Esophagus squamous epithelium (tissue), 5 donors: ENCODE measurements at places on chromosomes 7 and 10. TPM values are rescaled to one million over a fixed set of nuclear protein-coding genes. Genes with fewer than 3 reads are reported as not detected.

DNA sequence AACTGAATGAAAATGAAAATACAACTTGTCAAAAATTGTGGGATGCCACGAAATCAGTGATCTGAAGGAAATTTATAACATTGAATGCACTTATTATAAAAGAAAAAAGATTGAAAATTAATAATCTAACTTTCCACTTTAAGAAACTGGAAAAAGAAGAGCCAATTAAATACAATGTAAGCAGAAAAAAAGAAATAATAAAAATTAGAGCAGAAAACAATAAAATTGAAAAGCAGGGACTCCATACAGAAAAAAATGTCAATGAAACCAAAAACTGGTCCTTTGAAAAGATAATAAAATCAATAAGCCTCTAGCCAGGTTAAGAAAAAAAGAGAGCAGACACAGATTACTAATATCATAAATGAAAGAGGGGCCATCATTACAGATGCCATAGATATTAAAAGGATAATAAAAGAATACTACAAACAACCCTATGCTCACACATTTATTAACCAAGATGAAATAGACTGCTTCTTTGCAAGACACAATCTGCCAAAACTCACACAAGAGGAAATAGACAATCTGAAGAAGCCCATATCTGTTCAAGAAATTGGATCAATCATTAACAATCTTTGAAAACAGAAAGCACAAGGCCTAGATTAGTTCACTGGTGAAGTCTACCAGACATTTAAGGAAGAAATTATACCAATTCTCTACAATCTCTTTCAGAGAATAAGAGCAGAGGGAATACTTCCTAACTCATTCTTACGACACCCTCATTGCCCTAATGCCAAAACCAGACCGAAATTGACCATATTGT lies 233.8 kb upstream of the NEBL start:
- no peaks in the 10 kb centered on the region for H3K27me3 ChIP-seq
- no peak overlapping the region for H3K27ac ChIP-seq
- DNase-seq, result no peak
- H3K36me3 ChIP-seq, result no peaks in the 10 kb centered on the region

CDK13 gene
- 99.8 TPM for total RNA-seq

PNLIP gene
- total RNA-seq, result not detected

GRCh38 chr7:155342313-155342712 lies 44.6 kb downstream of the INSIG1 start:
- no peak for DNase-seq
- H3K27ac ChIP-seq, result no peak overlapping the region
- no peaks in the 10 kb centered on the region for H3K27me3 ChIP-seq

DNA sequence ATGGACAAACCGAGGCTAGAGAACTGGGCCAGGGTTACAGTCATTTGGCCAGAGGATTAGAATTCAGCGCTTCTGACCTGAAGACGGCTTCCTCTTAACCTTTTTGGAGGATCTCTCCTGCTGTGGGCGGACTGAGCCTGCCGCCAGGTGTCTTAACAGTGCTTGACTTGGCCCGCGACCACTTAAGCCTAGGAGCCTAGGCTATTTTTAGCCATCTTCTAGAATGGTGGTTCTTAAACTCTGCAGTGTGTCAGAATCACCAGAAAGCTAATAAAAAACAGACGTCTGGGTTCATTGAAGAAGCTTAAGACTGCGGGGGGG lies 722 bp downstream of the MDH2 start:
- peak overlapping the region; percentile 95 for H3K4me3 ChIP-seq
- peak overlapping the region; percentile 97 for H3K27ac ChIP-seq
- H3K27me3 ChIP-seq, result no peaks in the 10 kb centered on the region
- no peak for DNase-seq
- H3K36me3 ChIP-seq, result peaks cover 28% of the 10 kb centered on the region

BICC1 gene
- total RNA-seq, result 3.3 TPM

DNA sequence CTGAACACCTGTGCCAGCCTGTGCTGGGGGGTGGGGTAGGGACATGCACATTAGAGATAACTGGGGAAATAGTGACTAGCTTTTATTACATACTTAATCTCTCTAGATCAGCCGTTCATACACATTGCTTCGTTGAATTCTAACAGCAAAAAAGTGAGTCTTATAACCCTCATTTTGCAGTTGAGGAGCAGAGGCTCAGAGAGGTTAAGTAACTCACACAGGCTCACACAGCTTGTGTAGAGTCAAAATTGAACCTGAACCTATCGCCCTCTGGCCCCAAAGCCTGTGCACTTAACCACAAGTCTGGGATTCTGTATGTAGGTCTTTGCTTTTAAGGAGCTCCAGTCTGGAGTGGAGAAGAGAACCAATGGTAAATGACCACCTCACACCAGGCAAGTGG lies 59.9 kb downstream of the CDH23 start:
- no peak overlapping the region for H3K4me3 ChIP-seq
- DNase-seq, result no peak
- no peaks in the 10 kb centered on the region for H3K4me1 ChIP-seq
- no peaks in the 10 kb centered on the region for H3K27me3 ChIP-seq
- no peak overlapping the region for H3K27ac ChIP-seq

GRCh38 chr7:41467596-41467995 lies 235.3 kb downstream of the INHBA start:
- no peak overlapping the region for H3K27ac ChIP-seq
- H3K27me3 ChIP-seq, result no peaks in the 10 kb centered on the region
- no peak for DNase-seq
- H3K4me1 ChIP-seq, result no peaks in the 10 kb centered on the region
- H3K4me3 ChIP-seq, result no peak overlapping the region

- no peak for DNase-seq
- H3K27ac ChIP-seq, result no peak overlapping the region
- H3K36me3 ChIP-seq, result no peaks in the 10 kb centered on the region
- no peak overlapping the region for H3K4me3 ChIP-seq
- no peaks in the 10 kb centered on the region for H3K27me3 ChIP-seq
These were observed 316.7 kb downstream of the FGFR2 start for GRCh38 chr10:121281576-121281975.

CALML5 gene
- total RNA-seq, result 21.2 TPM

PURB gene
- total RNA-seq, result 16.4 TPM
